Liver (tissue), 10 donors: ENCODE measurements at places on chromosomes 11 and 22. TPM values are rescaled to one million over a fixed set of nuclear protein-coding genes. Genes with fewer than 3 reads are reported as not detected.

The OR6A2 gene
- total RNA-seq, result 0.08 TPM

The KRTAP5-2 gene
- total RNA-seq, result not detected

DNA sequence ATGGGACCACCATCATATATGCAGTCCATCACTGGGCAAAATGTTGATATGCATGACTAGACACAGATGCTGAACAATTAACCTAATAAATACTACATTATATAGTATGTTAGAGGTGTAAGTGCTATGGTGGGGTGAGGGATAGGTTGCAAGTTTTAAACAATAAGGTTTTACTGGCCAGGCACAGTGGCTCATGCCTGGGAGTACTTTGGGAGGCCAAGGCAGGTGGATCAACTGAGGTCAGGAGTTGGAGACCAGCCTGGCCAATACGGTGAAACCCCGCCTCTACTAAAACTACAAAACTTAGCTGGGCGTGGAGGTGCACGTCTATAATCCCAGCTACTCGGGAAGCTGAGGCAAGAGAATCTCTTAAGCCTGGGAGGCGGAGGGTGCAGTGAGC, 28.1 kb downstream of the F2 start:
- no peaks in the 10 kb centered on the region for H3K4me1 ChIP-seq
- H3K27ac ChIP-seq, result no peak overlapping the region
- no peaks in the 10 kb centered on the region for H3K27me3 ChIP-seq
- no peak for DNase-seq
- H3K36me3 ChIP-seq, result peaks cover 32% of the 10 kb centered on the region

DNA sequence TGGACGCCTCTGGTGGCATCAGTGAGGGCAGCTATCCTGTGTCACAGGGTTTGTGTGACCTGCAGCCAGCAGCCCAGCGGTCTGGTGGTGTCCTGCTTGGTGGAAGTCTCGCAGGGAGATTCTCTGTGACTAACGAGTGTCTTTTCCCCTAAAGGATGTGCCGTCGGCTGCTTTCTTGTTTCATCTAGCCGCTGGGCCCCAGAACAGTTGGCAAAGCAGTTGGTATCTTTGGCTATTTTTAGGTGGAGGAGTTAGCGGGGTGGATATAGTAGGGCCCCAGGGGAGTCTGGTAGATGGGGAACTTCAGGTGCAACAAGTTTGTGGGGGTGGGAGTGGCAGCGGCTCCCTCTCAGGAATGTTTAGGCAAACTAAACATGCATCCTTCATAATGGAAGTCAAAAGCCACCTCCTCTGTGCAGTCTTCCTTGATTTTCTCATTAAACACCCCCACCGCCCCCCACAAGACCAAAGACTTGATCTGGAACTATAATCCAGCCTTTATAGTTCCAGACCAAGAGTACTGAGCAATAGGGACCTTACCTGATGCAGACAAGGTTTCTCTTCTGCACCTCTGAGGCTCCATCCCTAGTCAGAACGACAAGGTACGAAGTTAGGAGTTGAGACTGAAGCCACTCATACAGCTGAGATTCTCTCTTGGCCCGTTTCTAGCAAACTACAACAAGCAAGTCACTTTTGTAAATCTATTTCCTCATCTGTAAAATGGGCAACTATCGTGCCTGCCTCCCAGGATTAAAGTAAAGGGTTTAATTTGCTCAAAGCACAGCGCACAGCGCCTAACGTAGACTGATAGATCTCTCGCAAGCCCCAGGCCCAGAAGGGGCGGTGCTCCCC, 1.1 kb upstream of the PELI3 start:
- H3K27me3 ChIP-seq, result no peaks in the 10 kb centered on the region
- peak overlapping the region; percentile 90 for H3K4me3 ChIP-seq
- no peak overlapping the region for H3K27ac ChIP-seq
- DNase-seq, result no peak
- H3K36me3 ChIP-seq, result no peaks in the 10 kb centered on the region

DNA sequence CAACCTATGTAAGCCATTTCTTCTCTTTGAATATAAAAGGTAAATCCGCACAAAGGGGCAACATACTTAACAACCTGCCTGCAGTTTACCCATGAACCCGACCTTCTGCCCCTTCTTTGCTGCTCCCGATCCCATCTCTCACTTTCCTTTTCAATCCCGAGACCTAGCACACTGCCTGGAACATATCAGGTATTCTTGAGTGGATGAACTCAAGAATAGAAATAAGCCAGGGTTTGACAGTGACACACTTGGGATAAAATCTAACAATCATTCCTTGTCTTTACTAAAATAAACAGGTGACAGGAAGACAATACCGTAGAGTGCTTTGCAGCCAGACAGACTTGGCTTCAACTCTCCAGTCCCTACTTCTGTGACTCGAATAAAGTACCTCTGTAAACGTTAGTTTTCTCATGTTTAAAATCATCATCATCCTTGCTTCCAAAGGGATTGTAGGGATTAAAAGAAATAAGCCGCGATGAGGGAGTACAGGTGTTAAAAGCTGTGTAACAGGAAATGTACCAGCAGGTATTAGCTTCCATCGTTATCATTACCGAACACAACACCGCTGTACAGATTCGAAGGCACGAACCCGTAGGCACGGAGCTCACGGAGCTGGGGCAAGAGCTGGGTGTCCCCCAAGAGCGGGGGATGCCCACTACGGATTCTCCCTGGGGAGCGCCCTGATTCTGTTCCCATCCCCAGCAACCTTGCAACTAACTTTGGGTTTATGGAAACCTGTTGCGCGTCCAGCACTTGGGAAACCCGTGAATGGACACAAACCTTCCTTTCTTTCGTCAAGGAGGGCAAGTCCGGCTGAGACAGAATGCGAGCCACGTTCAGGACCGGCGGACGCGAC, 720 bp downstream of the UFD1 start:
- peak; percentile 39 for DNase-seq
- peak overlapping the region; percentile 96 for H3K27ac ChIP-seq
- H3K4me3 ChIP-seq, result peak overlapping the region; percentile 89

- H3K27ac ChIP-seq, result no peak overlapping the region
- H3K4me3 ChIP-seq, result no peak overlapping the region
- no peaks in the 10 kb centered on the region for H3K27me3 ChIP-seq
- H3K4me1 ChIP-seq, result no peaks in the 10 kb centered on the region
Measured at GRCh38 chr11:125465255-125465654, 30.8 kb downstream of the FEZ1 start.

DNA sequence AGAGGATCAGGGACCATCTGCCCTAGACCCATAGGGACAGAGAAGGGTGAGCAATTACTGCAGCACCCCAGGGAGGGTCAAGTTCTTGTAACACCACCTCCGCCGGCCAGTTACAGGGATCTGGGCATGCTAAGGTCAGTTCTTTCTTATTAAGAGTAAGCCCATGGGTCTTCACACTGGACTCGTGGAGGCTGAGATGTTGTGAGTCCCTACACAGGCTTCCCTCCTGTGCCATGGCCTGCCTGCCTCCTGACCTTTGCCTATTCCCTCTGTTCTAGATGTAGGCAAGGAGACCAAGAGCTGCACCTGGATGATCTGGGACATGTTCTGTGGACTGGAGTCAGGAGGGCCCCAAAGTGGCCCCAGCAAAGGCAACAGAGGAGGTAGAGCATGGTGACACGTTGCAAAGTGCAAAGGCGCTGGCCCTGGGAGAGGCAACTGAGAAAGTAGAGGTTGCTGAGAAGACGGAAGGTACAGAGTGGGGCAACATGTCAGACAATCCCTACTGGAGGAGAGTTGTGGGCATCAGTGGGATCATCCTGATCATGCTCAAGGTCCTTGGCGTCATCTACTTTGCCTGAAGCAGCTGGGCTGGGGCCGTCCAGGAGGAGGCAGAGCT, 16.3 kb upstream of the GNAZ start:
- DNase-seq, result no peak
- no peaks in the 10 kb centered on the region for H3K4me1 ChIP-seq
- H3K27me3 ChIP-seq, result no peaks in the 10 kb centered on the region
- no peak overlapping the region for H3K4me3 ChIP-seq
- H3K36me3 ChIP-seq, result no peaks in the 10 kb centered on the region
- H3K27ac ChIP-seq, result no peak overlapping the region

- no peak overlapping the region for H3K27ac ChIP-seq
- DNase-seq, result no peak
- H3K36me3 ChIP-seq, result no peaks in the 10 kb centered on the region
Measured at GRCh38 chr11:88979641-88980040, 86.1 kb downstream of the GRM5 start.

GRCh38 chr11:122706291-122707088, 51.0 kb downstream of the UBASH3B start:
- no peak for DNase-seq
- no peaks in the 10 kb centered on the region for H3K27me3 ChIP-seq
- no peaks in the 10 kb centered on the region for H3K4me1 ChIP-seq
- H3K36me3 ChIP-seq, result no peaks in the 10 kb centered on the region

- H3K27ac ChIP-seq, result no peak overlapping the region
- H3K36me3 ChIP-seq, result peaks cover 11% of the 10 kb centered on the region
- H3K4me3 ChIP-seq, result no peak overlapping the region
- no peaks in the 10 kb centered on the region for H3K27me3 ChIP-seq
Measured at GRCh38 chr22:40330615-40331014, 15.7 kb upstream of the ADSL start.
